Smooth muscle cell of the brain vasculature (primary cell): ENCODE measurements at places on chromosomes 12 and 14.

DNA sequence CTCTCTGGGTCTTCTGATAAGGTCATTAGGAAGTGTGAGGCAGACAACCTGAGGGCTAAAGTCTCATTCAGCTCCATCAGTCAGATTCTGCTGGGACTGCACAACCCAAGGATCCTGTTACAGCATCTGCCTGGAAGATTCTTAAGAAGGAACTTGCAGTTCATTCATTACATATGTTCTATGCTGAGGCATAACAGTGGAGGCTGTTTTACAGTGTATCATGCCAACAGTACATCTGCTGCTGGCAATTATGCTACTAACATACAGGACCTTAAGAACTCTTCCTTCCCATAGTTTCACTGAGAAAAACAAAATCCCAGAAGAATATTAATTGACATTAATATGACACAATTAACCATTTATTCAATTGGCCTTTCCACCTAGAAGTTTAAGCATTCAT, 968.6 kb downstream of the DIO2 start:
- no peak for DNase-seq

- no peak for DNase-seq
Measured at GRCh38 chr14:57291692-57292647, 23.2 kb downstream of the AP5M1 start.

DNA sequence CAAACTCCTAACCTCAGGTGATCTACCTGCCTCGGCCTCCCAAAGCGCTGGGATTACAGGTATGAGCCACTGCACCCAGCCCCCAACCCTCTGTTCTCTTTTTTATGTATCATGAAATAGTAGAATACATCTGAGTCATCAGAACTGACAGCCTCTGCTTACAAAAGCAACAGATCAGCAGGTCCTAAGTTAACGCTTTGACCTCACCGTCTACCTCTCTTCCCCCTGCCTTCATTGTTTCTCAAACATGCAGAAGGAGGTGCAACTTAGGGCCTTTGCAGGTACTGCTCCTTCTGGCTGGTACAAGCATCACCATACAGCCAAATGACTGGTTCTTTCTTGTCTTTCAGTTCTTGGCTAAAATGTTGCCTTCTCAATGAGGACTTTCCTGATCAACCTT, 249.2 kb downstream of the PAWR start:
- no peak for DNase-seq

DNA sequence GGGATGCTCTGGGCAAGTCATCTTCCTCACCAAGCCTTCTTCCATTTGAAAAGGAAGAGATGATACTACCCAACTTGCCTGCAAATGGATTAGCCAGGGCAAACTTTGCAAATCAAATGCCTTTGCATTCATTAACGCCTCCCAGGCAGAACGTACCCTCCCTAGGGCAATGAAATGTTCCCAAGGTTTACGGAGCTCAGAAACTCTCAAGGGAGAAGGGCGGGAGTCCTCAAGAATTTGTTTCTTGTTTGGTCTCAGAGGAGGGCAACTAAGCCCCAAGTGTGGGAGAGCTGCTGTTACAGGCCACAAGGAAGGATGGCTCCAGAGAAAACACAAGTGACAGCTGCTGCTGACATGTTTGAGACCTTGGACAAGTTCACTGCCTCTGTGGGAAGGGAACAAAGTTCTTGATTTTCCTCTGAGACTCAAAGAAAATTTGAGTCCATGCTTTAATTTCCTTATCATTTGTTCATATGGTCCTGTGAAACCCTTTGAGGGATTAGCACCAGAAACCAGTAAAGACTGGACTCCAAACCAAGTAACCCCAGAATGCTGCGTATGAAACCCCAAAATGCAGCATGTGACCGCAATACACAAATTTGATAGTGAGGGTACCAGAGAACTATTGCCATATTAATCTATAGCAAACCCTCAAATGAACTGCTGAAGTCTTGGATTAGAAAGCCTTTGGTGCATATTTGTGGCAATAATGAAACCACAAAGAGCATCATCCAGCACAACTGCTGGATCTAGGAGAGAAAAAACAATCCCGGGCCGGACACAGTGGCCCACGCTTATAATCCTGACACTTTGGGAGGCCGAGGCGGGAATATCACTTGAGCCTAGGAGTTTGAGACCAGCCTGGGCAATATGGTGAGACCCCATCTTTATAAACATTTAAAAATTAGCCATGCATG, 22.9 kb downstream of the SPTB start:
- no peak for DNase-seq

- DNase-seq, result no peak
Measured at GRCh38 chr12:23889069-23889440, 60.4 kb downstream of the SOX5 start.

- no peak for DNase-seq
Measured at GRCh38 chr14:54877015-54877702, 25.5 kb downstream of the GCH1 start.

GRCh38 chr12:106956048-106956578, 406 bp downstream of the TMEM263 start:
- DNase-seq, result no peak

DNA sequence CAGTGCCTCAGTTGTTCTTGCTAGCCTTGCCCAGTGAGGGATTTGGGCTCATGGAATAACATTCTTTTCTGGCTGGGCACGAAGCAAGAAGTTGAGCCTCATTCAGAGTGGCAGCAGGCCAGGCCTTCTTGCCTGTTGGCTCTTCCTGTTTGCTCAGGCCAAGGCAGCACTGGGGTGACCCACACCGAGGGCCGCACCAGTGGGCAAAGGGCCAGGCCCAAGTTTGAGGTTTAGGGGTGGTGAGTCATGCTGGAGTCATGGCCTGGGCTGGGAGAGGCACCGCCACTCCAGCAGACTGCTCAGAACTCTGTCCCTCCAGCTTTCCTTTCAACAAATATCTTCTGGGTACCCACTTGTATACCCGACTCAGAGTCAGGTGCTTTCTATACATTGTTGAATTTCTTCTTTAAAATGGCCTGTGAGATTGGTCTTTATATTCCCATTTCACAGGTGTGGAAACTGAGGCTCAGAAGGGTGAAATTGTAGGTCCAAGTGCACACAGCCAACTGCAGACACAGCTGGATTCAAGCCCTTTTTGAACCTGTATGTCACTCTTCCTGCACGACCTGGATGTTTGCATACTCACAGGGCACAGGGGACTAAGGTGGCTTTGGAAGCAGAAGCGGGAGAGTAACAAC, 279.4 kb downstream of the FOXN3 start:
- DNase-seq, result peak; percentile 40

DNA sequence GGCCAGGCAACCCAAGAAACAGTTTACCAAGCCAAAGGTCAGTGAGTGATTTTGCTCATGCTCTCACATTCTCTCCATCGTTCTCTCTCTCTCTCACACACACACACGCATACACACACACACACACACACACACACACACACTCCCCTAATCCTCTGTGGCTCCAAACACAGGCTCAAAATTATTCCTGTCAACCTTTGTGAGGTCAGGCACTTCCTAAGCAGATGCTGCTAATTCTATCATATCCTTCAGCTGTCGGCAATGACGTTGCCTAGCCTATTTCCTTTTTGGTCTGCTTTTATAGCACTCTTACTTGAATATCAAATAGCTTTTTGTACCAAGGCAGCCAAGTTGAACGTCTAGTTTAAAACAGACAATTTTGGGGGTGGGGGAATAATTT, 98.9 kb upstream of the EGLN3 start:
- no peak for DNase-seq

DNA sequence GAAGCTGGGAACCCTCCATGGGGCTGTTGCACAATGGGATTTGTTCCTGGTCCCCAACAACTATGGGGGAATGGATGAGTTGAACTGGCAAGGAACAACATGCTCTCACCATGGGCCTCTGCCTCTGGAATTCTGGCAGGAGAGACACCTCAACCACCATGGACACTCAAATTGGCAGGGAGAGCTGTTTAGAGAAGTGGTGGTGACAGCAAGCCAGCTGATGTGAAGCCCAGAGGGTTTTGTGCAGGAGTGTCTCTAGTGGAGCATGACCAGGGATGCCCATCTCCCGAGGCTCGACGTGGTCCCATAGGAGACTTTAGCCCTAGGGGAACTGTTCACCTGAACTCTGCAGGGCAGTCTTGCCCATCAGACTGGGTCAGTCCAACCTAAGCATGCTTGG, 345.2 kb upstream of the CCDC196 start:
- DNase-seq, result no peak

DNA sequence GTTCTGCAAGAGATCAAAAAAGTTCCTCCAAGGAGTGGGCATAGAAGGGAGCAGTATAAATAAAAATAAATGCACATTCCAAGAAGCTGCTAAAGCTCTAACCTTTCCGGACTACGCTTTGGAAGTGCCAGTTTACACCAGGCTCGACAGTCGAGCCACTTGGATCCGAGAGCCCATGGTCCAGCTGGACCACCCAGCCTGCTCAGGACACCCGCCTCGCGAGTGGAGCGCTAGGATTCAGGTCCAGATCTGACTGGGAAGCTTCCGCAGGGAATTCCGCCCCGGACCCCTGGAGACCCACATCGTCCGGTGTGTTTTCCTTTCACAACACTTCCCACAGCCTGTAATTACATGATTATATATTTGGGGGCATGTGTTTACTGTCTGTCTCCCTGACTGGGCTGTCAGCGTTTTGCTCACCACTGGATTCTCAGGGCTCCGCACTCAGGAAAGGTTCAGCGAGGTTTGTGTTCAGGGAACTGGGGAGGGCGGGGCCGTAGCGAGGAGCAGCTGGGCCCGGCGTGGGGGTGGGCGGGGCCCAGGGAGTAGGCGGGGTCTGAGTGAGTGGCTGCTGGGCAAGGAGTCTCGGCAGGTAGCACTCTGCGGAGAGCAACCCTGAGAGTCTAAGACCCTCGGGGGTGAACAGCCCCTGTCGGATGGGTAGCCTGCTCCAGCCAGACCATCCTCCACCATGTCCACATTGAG, 52.3 kb upstream of the TMEM263 start:
- DNase-seq, result peak; percentile 12

GRCh38 chr12:19925841-19926240, 442.5 kb upstream of the PDE3A start:
- DNase-seq, result no peak

DNA sequence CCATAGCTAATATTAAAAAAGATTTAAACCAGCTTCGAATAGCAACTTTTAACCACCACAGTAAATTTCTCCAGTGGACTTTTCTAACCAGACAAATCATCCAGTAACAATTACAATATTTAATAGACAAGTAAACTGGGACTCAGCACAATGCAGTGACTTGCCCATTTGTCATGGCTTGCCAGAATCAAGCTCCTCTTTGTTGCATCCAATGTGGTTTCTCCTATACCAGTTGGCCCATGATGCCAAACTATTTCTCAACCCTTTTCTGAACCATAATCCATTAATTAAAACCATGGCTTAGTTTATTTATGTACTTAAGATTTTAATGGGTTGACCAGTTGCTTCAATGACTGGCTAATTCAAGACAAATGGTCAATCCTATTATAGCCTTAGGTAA, 64.4 kb downstream of the DIO2 start:
- no peak for DNase-seq

DNA sequence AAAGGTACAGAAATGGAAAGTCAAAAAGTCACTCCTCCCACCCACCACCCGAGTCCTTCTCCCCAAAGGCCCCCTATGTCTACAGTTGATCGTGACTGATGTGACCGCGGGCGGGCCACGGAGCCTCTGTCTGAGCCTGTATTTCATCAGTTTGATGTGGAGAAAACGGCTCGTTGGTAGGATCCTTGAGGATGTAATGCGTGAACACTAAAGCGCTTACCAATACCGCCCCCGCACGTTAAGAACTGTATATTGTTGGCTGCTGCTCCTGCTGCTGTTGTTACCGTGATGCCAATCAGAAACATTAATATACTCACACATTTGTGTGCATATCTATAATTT, 24.6 kb upstream of the UBC start:
- no peak for DNase-seq

- peak; percentile 59 for DNase-seq
Measured at GRCh38 chr14:55446127-55446736, 5.8 kb upstream of the TBPL2 start.

DNA sequence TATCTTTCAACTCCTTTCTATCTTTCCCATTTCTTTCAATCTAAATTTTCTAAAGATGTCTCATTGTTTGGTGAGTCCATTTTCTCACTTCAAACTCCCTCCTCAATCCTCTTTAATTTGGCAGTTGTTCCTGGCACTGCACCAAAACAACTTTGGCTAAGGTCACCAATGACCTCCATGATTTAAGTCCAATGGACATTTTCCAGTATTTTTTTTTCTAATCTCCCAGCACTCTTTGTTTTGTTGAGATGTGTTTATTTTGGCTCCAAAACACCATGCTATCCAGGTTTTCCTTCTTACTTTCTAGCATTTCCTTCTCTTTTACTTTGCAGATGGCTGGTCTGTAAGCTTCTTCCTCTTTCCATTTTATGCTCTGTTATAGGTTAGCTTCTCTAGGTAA, 42.5 kb upstream of the OTOGL start:
- peak; percentile 15 for DNase-seq

DNA sequence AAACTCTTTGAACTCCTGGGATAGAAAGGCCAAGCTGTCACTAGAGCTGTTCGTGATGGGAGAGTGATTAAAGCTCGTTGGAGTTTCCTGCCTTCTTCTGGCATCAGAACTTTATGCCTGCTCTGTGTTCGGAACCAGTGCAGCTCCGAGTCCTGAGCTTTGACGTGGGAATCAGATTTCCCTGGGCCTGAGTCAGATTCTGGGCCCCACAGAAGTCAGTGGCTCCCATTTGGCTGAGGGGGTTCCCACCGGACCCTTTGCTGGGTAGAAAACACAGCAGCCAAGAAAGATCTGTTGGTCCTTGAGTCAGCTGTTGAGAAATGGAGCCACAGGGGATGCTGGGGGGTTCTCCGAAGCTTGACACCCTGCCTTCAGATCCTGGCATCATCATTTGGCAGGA, 238.0 kb downstream of the CHST11 start:
- DNase-seq, result no peak

- no peak for DNase-seq
Measured at GRCh38 chr12:12705838-12706520, 10.0 kb upstream of the GPR19 start.

- no peak for DNase-seq
Measured at GRCh38 chr12:127619869-127620734, 646.9 kb upstream of the TMEM132C start.

DNA sequence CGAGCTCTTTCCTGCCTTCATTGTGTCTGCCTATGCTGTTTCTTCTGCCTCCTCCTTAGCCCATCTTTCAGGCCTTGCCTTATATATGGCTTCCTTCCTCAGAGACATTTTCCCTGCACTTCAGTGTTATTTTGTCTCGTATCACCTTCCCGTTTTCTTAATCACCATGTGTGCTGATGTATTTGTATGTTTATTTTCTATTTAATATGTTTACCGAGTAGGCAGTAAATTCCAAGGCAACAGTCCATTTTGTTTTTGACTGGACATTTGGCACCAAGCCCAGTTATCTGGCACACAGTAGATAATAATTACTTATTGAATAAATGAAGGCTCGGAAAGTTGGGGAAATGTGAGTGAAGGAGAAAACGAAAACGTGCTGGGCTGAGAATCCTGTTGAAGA, 4.6 kb upstream of the POU6F1 start:
- DNase-seq, result no peak

DNA sequence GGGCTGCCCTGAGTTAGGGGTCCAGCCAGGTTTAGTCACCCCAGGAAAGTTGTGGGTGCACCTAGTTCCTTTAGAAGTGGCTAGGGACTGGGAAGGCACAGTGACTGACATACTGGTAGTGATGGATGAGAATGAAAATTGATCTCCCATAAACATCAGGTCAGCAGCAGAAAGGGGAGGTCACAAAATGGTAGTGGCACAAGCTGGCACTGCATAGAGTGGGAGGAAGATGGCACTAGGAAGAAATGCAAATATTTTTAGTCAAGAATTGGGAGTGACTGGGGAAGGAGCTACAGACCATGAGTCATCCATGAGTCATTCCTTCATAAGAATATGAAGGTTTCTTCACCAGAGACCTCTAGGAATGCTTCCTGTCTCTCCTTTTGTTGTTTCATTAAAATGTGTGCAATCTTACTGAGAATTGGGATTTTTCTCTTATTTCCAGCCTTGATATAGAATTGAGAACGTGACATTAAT, 198.3 kb upstream of the AMIGO2 start:
- DNase-seq, result peak; percentile 47
